ENCODE measurements at places on chromosomes 2 and 18.

GRCh38 chr18:47204908-47205522 is 28.9 kb upstream of the IER3IP1 start:
- H3K4me3 ChIP-seq = no peak overlapping the region
- H3K4me1 ChIP-seq = no peaks in the 10 kb centered on the region
- peaks cover 37% of the 10 kb centered on the region for H3K27me3 ChIP-seq
- no peak overlapping the region for H3K27ac ChIP-seq

GRCh38 chr2:31263636-31264190 is 29.8 kb downstream of the EHD3 start:
- H3K36me3 ChIP-seq = peaks cover 28% of the 10 kb centered on the region
- H3K27ac ChIP-seq = no peak overlapping the region
- no peaks in the 10 kb centered on the region for H3K27me3 ChIP-seq
- no peak for DNase-seq

DNA sequence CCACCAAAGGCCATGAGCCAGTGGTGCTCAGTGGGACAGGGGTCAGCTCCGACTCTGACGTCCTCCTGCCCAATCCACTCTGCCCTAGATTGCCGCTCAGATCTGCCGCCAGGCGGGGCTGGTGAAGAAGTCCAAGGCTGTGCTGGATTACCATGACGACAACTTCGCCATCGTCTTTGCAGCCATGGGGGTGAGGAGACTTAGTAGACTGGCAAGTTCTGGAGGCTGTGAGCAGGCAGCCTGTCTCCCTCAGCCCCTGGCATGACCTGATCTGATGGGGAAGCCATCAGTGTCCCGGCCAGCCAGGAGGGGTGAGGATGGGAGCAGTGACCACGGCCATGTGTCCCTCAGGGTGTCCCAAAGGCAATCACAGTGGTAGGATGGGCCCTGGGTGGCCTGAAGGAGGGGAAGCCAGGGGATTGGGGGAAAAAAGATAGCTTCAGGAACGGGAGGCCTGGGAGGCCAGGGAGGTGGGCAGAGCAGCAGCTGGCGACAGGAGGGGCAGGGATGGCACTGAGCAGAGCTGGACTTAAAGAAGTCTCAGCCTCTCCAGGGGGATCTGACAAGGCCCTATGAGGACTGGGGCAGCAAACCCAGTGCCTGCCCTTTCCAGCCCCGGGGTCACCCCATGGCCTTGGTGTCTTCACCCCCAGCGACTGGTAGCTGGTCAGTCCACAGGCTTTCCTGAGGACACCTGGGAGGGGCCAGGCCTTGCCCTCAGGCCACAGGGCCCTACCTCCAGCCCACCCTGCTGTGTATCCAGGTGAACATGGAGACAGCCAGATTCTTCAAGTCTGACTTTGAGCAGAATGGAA is 17.4 kb upstream of the ANKRD53 start:
- DNase-seq = no peak
- H3K4me1 ChIP-seq = peaks cover 14% of the 10 kb centered on the region
- H3K36me3 ChIP-seq = no peaks in the 10 kb centered on the region
- no peak overlapping the region for H3K27ac ChIP-seq

GRCh38 chr2:208657468-208657867 is 250.9 kb downstream of the PTH2R start:
- H3K4me3 ChIP-seq = no peak overlapping the region
- H3K27me3 ChIP-seq = no peaks in the 10 kb centered on the region
- DNase-seq = no peak
- H3K27ac ChIP-seq = no peak overlapping the region
- H3K4me1 ChIP-seq = no peaks in the 10 kb centered on the region

DNA sequence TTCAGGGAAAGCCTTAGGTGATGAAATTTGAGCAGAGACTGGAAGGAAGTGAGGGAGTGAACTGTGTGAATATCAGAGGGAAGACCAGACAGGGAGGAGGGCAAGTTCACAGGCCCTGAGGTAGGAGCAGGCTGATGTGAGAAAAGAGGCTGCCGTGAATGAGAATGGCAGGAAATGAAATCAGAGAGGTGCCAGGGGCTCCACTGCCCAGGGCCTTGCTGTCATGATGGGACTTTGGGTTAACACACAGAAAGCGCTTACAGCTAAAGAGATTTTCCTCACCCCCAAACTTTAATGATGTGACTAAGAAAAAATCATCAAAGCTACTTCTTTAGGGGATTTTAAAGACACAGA is 53.8 kb downstream of the MARCHF4 start:
- peaks cover 43% of the 10 kb centered on the region for H3K27me3 ChIP-seq
- no peak for DNase-seq
- no peak overlapping the region for H3K4me3 ChIP-seq
- no peak overlapping the region for H3K27ac ChIP-seq
- H3K36me3 ChIP-seq = no peaks in the 10 kb centered on the region

GRCh38 chr18:48605408-48605845 is 66.6 kb downstream of the CTIF start:
- H3K27me3 ChIP-seq = no peaks in the 10 kb centered on the region
- H3K4me1 ChIP-seq = no peaks in the 10 kb centered on the region
- H3K4me3 ChIP-seq = no peak overlapping the region
- no peaks in the 10 kb centered on the region for H3K36me3 ChIP-seq
- no peak overlapping the region for H3K27ac ChIP-seq
- DNase-seq = no peak

- H3K4me1 ChIP-seq = no peaks in the 10 kb centered on the region
- H3K4me3 ChIP-seq = no peak overlapping the region
- H3K36me3 ChIP-seq = no peaks in the 10 kb centered on the region
- no peak overlapping the region for H3K27ac ChIP-seq
These were observed 471.9 kb downstream of the TGIF1 start for GRCh38 chr18:3921826-3922225.

DNA sequence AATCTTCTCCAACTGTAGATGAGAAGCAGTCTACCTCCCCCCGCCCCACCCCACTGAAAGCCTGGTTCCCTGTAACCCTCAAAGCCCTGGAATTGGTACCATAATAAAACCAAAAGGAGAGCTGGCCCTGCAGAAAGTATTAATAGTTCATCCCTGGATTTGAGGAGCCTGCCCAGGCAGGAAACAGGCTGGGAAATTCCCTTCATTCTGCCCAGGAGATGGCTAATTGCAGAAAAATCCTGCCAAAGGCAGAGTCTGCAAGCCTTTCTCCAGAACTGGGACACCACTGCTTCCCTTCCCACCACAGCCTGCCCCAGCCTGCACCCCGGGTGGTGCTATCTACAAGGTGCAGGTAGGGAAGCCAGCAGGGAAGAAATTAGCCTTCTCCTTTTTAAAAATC is 16.3 kb downstream of the GKN2 start:
- no peak overlapping the region for H3K4me3 ChIP-seq
- H3K27me3 ChIP-seq = peaks cover 24% of the 10 kb centered on the region
- no peaks in the 10 kb centered on the region for H3K4me1 ChIP-seq
- no peak overlapping the region for H3K27ac ChIP-seq

DNA sequence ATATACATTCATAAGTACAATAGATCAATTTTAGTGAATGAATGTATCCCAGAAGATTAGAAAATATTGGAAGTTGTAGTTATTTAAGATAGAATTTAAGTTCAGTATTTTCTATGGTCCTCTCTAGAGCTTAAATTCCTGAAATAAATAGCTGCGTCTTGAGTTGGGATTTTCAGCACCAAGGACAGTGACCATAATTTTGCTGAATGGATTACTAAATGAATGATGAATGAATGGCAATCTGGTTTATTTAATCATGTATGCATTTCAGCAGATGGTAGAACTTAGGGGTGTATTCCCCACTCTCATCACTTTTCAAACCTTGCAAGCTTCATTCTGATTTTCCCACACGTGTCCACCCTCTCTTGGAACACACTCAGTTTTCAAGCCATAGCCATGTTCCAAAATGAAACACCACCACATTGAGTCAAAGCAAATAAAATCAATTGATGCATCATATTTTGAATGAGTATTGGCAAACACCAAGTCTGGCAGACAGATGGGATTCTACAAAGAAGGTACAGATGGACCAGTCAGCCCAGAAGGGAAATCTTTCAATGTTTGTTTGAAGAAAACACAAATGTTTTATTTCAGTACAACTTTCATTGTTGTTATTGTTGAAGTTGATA is 362.2 kb upstream of the NXPH2 start:
- H3K36me3 ChIP-seq = no peaks in the 10 kb centered on the region
- H3K27me3 ChIP-seq = no peaks in the 10 kb centered on the region
- H3K4me3 ChIP-seq = no peak overlapping the region
- DNase-seq = no peak

- H3K4me1 ChIP-seq = peaks cover 18% of the 10 kb centered on the region
- H3K4me3 ChIP-seq = no peak overlapping the region
- H3K27me3 ChIP-seq = no peaks in the 10 kb centered on the region
- no peaks in the 10 kb centered on the region for H3K36me3 ChIP-seq
- no peak for DNase-seq
- no peak overlapping the region for H3K27ac ChIP-seq
These were observed 6.9 kb upstream of the MAP4K4 start for GRCh38 chr2:101690547-101691152.

DNA sequence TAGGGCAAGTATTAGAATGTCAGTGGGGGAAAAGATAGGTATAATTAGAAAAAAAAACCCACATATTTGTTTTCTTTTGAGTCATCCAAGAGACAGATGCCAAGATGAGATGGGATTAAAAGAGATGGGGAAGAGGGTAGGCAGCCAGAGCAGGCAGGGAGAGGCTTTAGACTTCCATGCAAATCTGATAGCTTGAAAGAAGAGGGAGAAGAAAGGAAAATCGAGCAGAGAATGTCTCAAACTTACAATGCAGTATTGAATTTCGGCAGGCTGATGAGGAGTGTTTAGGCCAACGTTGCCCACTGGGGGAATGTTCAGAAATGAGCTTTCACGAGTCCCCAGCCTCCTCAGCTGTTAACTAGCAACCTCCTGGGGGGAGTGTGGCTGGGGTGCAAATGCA is 91.3 kb downstream of the SPATS2L start:
- no peak for DNase-seq
- peaks cover 6% of the 10 kb centered on the region for H3K27me3 ChIP-seq
- H3K36me3 ChIP-seq = no peaks in the 10 kb centered on the region
- H3K4me3 ChIP-seq = no peak overlapping the region

DNA sequence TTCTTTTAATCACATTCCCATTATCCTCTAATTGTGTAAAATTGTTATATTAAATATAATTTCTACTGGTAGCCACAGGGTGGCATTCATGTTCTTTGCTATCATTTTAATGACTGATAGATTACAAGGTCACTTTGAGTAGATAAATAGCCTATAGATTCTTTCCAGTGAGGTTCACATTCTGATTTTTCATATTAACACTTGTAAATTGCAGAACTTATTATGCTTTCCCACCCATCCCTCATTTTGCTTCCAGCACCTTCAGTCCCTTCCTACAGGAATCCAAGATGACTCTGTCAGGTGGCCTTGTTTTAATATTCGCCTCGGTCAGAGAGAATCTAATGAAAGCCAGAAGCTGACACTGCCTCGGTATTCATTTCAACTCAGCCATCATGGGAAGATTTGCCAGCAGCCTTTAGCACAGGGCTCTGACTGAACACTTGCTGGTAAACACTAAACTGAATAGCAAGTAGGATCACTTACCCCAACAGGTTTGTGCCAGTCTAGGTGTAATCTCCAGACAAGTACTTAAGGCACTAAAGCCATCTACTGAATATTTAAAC is 101.2 kb upstream of the FSHR start:
- DNase-seq = no peak
- no peaks in the 10 kb centered on the region for H3K4me1 ChIP-seq
- H3K27ac ChIP-seq = no peak overlapping the region
- no peaks in the 10 kb centered on the region for H3K27me3 ChIP-seq

- H3K27me3 ChIP-seq = no peaks in the 10 kb centered on the region
- no peak for DNase-seq
- H3K4me3 ChIP-seq = no peak overlapping the region
- no peak overlapping the region for H3K27ac ChIP-seq
- no peaks in the 10 kb centered on the region for H3K36me3 ChIP-seq
- H3K4me1 ChIP-seq = no peaks in the 10 kb centered on the region
These were observed 372.8 kb downstream of the CLIP4 start for GRCh38 chr2:29487967-29488555.

GRCh38 chr2:10326707-10327594 is 24.2 kb downstream of the HPCAL1 start:
- DNase-seq = no peak
- peaks cover 15% of the 10 kb centered on the region for H3K36me3 ChIP-seq
- peaks cover 66% of the 10 kb centered on the region for H3K4me1 ChIP-seq
- H3K27ac ChIP-seq = no peak overlapping the region

GRCh38 chr2:113895819-113896563 is 6.1 kb downstream of the ACTR3 start:
- peak overlapping the region; percentile 71 for H3K4me3 ChIP-seq
- H3K27ac ChIP-seq = peak overlapping the region; percentile 91
- peaks cover 55% of the 10 kb centered on the region for H3K4me1 ChIP-seq
- peaks cover 72% of the 10 kb centered on the region for H3K36me3 ChIP-seq
- DNase-seq = no peak
- no peaks in the 10 kb centered on the region for H3K27me3 ChIP-seq

DNA sequence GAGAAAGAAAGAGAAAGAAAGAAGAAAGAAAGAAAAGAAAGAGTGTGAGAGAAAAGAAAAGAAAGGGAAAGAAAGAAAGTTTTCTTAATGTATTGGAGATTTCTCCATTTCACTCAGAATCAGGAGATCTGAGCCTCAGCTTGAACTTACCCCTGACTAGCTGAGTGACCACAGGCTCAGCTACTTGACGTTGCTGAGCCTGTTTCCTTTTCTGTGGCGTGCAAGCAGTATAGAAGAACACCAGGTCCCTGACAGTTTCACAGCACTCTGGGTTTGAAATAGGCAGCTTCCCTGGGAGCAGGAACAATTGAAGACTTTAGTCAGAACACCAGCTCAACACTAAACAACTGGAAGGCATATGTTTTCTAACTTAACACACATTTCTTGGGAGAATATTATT is 44.7 kb downstream of the MARCO start:
- no peak overlapping the region for H3K4me3 ChIP-seq
- no peaks in the 10 kb centered on the region for H3K36me3 ChIP-seq
- H3K4me1 ChIP-seq = no peaks in the 10 kb centered on the region
- no peak overlapping the region for H3K27ac ChIP-seq
- no peaks in the 10 kb centered on the region for H3K27me3 ChIP-seq

- no peak for DNase-seq
- no peaks in the 10 kb centered on the region for H3K36me3 ChIP-seq
- H3K27me3 ChIP-seq = no peaks in the 10 kb centered on the region
- H3K4me1 ChIP-seq = no peaks in the 10 kb centered on the region
These were observed 321.9 kb upstream of the GALNT5 start for GRCh38 chr2:156935616-156936015.

GRCh38 chr18:9771977-9772660 is 64.0 kb downstream of the RAB31 start:
- H3K27me3 ChIP-seq = peaks cover 27% of the 10 kb centered on the region
- H3K4me1 ChIP-seq = peaks cover 19% of the 10 kb centered on the region
- peaks cover 14% of the 10 kb centered on the region for H3K36me3 ChIP-seq
- no peak for DNase-seq

DNA sequence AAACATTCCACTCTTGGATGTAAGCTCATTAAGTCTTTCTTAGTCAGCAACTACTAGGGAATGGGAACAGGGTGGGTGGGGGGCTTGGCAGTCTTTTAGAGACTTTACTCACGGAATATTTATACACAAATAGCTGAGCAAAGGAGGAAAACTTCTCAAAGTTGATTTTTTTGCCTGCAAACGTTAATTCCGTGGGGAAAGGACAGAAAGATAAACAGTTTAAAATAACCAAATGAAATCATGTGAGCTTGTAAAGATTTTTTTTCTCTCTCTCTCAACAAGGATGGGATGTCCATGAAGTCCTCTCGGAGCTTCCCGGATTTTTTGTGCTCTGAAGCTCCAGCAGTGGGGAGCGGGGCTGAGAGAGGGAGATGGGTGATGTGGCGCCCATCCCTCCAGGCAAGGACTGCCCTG is 32.2 kb upstream of the MAT2A start:
- no peak overlapping the region for H3K27ac ChIP-seq
- no peak for DNase-seq
- H3K36me3 ChIP-seq = no peaks in the 10 kb centered on the region

- no peak overlapping the region for H3K4me3 ChIP-seq
- H3K27me3 ChIP-seq = peaks cover 5% of the 10 kb centered on the region
- no peaks in the 10 kb centered on the region for H3K4me1 ChIP-seq
- DNase-seq = no peak
- no peak overlapping the region for H3K27ac ChIP-seq
These were observed 1055.2 kb upstream of the FANCL start for GRCh38 chr2:59296279-59296678.
